Large intestine (tissue), 12 donors: ENCODE measurements at places on chromosomes 7 and 10. TPM values are rescaled to one million over a fixed set of nuclear protein-coding genes. Genes with fewer than 3 reads are reported as not detected.

- no peaks in the 10 kb centered on the region for H3K4me1 ChIP-seq
- H3K27ac ChIP-seq = no peak overlapping the region
- no peaks in the 10 kb centered on the region for H3K27me3 ChIP-seq
- DNase-seq = no peak
- no peak overlapping the region for H3K4me3 ChIP-seq
Observed at GRCh38 chr10:7986851-7987250, 67.6 kb upstream of the GATA3 start.

DNA sequence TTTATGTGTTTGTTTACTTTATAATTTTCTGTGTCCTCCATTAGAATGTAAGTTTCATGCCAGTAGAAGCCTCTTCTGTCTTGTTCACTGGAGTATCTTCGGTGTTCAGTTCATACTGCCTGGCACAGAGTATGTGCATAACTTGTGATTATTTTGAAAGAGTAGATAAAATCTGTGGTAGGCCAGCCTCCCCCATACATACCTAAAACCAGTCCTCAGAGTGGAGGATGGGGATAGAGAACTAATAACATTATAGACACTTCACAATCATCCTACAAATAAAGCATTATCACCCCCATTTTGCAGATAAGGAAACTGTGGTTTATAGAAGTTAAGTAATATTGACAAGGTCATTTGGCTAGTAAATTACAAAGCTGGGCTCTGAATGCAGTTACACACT, 28.0 kb downstream of the VIM start:
- no peaks in the 10 kb centered on the region for H3K27me3 ChIP-seq
- H3K27ac ChIP-seq = no peak overlapping the region
- H3K4me3 ChIP-seq = no peak overlapping the region
- no peaks in the 10 kb centered on the region for H3K36me3 ChIP-seq
- H3K4me1 ChIP-seq = no peaks in the 10 kb centered on the region

GRCh38 chr10:96632974-96633710, 46.3 kb upstream of the TM9SF3 start:
- no peak overlapping the region for H3K4me3 ChIP-seq
- peak; percentile 76 for DNase-seq
- peaks cover 44% of the 10 kb centered on the region for H3K4me1 ChIP-seq
- H3K27me3 ChIP-seq = no peaks in the 10 kb centered on the region
- H3K36me3 ChIP-seq = no peaks in the 10 kb centered on the region
- H3K27ac ChIP-seq = peak overlapping the region; percentile 51

DNA sequence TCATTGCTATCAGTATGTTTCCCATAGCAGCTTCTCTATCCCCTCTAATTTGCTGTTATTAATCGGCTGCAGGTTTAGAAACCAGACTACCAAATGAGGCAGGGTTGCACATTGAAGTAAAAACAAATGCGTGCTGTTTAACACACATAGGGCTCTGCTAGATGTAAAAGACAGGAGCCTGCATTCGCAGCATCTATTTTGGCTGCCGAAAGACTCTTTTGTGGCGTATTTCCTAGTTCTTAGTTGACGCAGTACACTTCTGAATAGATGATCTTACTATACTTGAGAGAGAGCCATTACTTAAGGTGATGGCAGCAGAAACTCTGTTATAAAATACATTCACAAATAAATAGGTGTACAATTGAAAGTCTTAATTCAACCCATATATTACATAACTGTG, 21.4 kb downstream of the SGCE start:
- no peak overlapping the region for H3K4me3 ChIP-seq
- no peaks in the 10 kb centered on the region for H3K36me3 ChIP-seq
- H3K27ac ChIP-seq = no peak overlapping the region
- no peaks in the 10 kb centered on the region for H3K27me3 ChIP-seq

DNA sequence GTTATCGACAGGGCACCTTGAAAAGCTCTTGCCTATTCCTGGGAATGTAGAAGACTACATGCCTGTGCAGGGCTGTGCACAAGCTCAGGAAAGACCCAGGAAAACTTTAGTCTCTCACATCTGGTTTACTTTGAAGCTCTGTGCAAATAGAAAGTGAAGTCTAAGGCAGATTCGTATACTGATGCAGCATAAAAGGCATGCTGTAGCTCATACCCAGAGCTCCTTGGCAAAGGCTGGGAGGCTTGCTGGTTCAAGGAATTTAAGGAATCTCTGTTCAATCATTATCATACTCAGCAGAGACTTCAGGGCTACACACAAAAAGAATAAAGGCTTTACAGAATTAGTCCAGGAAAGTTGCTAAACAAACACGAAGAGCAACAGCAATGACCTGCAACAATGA, 192.0 kb downstream of the OTUD1 start:
- no peaks in the 10 kb centered on the region for H3K36me3 ChIP-seq
- no peaks in the 10 kb centered on the region for H3K4me1 ChIP-seq
- DNase-seq = no peak
- H3K27ac ChIP-seq = no peak overlapping the region
- H3K27me3 ChIP-seq = no peaks in the 10 kb centered on the region

- H3K4me3 ChIP-seq = no peak overlapping the region
- no peaks in the 10 kb centered on the region for H3K4me1 ChIP-seq
- no peaks in the 10 kb centered on the region for H3K36me3 ChIP-seq
- no peak for DNase-seq
Observed at GRCh38 chr10:131817866-131818509, 82.8 kb upstream of the PPP2R2D start.

DNA sequence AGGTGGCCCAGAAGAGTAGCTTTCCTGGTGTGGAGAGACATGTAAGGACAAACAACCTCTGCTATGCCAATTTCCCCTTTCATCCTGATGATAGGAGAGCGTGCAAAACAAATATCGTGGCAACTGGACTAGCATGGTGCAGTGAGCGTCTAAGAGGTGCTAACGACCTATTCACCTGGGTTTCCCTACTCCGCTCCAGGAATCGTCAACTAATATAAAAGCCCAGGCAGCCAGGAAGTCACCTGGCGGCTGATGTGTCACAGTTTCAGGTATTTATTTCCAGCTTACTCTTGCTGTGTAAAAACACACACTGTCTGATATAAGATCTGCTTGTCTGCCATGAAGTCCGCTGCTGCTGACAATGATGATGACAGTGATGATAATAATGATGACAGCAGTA, 56.5 kb upstream of the EFCAB10 start:
- no peak overlapping the region for H3K4me3 ChIP-seq
- peaks cover 58% of the 10 kb centered on the region for H3K36me3 ChIP-seq
- no peaks in the 10 kb centered on the region for H3K27me3 ChIP-seq
- H3K27ac ChIP-seq = no peak overlapping the region
- peaks cover 3% of the 10 kb centered on the region for H3K4me1 ChIP-seq

The THSD7A gene
- polyA plus RNA-seq = 3.7 TPM

The ERVW-1 gene
- polyA plus RNA-seq = 0.76 TPM

The DDC gene
- 213 TPM for polyA plus RNA-seq
